Glutamatergic neuron (in vitro differentiated cells): ENCODE measurements at places on chromosomes 3 and 15. TPM values are rescaled to one million over a fixed set of nuclear protein-coding genes. Genes with fewer than 3 reads are reported as not detected.
A peak's percentile ranks its signal among the peaks of the same experiment; 100 is the strongest.

ROBO1 gene
- 505 TPM for total RNA-seq

IL17RE gene
- total RNA-seq, result 3.9 TPM

DNA sequence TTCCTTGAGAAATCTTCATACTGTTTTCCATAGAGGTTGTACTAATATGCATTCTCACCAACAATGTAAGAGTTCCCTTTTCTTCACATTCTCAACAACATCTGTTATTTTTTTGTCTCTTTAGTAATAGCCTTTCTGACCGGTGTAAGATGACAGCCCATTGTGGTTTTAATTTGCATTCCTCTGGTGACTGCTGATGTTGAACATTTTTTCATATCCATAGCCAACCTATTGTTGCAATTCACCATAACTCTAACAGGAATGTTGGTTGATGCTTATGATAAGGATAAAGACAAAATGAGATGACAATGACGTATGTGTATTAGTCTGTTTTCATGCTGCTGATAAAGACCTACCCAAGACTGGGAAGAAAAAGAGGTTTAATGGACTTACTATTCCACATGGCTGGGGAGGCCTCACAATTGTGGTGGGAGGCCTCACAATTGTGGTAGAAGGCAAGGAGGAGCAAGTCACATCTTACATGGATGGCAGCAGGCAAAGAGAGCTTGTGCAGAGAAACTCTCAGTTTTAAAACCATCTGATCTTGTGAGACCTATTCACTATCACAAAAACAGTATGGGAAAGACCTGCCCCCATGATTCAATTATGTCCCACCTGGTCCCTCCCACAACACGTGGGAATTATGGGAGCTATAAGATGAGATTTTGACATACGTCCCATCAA is 37.6 kb upstream of the RHCG start:
- DNase-seq, result no peak

ANKRD34C gene
- total RNA-seq, result not detected

DUOXA2 gene
- total RNA-seq, result not detected

- DNase-seq, result no peak
Measured at GRCh38 chr3:72178463-72179106, 393.6 kb upstream of the PROK2 start.

GRCh38 chr3:13013566-13013965 is 59.7 kb downstream of the IQSEC1 start:
- no peak for DNase-seq

- DNase-seq, result no peak
Measured at GRCh38 chr3:113648524-113648923, 47.9 kb downstream of the USF3 start.

- DNase-seq, result no peak
Measured at GRCh38 chr15:69994429-69995205, 103.1 kb downstream of the TLE3 start.

- DNase-seq, result peak; percentile 71
Measured at GRCh38 chr3:196323691-196324090, 5.7 kb upstream of the DYNLT2B start.

- no peak for DNase-seq
Measured at GRCh38 chr3:70010346-70010745, 10.8 kb downstream of the SAMMSON start.

TJP1 gene
- total RNA-seq, result 129 TPM

- DNase-seq, result no peak
Measured at GRCh38 chr3:45608885-45609284, 14.3 kb downstream of the LIMD1 start.

DNA sequence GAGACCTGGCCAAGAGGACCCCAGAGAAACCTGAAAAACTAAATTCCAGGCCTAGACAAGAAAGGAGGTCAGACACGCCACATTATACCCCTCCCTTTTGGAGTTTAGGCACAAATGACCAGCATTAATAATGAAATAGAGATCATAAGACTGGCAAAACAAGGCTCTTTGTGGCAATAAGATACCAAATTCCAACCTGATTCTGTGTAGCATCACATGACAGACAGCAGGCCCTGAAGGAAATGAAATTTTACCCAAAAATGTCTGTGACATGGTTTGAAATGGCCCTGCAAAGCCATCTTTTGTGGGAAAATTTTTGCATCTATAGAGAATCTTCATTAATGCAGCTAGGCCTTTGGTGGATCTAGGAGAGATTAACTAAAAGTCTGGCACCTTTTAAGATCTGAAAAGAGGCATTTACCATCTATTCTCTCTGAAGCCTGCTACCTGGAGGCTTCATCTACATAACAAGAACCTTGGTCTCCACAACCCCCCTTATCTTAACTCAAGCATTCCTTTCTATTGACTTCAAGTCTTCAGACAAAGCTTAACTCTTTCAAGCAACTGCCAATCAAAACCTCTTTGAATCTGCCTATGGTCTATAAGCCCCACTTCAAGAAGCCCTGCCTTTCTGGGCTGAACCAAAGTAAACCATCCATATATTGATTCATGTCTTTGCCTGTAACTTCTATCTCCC is 8.0 kb downstream of the FAM174B start:
- no peak for DNase-seq

DNA sequence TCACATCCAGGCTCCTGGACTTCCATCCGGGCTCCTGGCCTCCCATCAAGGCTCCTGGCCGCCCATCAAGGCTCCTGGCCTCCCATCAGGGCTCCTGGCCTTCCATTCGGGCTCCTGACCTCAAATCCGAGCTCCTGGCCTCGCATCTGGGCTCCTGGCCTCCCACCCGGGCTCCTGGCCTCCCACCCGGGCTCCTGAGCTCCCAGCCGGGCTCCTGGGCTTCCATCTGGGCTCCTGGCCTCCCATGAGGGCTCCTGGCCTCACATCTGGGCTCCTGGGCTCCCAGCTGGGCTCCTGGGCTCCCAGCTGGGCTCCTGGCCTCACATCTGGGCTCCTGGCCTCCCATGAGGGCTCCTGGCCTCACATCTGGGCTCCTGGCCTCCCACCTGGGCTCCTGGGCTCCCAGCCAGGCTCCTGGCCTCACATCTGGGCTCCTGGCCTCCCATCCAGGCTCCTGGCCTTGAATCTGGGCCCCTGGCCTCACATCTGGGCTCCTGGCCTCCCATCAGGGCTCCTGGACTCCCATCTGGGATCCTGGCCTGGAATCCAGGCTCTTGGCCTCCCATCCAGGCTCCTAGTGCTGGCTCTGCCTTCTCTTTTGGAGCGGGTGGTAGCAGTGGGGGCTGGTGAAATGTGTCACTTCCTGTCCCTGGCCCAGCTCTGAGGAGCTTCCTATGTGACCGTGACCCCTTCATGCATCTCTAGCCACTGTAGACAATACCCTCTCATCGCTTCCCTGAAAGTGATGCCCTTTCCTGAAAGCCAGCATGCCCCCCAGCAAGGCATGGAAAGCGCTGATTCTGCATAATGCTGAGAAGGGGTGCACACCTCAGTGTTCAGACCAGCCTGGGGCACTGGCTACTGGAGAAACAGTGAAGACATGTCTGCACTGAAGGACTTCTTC is 62.7 kb upstream of the BLM start:
- no peak for DNase-seq

DNA sequence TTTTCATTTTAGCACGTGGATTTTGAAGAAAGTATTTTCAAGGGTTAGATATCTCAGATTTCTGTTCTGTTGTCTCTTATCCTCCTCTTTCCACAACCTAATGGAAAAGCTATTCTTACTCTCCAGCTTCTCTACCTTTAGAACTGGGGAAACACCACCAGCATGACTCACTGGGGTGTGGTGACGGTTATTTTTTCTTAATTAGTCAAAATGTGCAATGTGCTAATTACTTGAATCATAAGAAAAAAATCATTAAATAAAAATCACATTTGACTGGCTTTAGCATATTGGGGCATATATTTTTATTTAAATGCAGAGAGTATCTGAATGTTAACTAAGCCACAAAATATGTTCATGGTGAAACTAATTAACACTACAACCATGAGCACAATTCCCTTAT is 570.7 kb upstream of the AGTR1 start:
- DNase-seq, result no peak

DNA sequence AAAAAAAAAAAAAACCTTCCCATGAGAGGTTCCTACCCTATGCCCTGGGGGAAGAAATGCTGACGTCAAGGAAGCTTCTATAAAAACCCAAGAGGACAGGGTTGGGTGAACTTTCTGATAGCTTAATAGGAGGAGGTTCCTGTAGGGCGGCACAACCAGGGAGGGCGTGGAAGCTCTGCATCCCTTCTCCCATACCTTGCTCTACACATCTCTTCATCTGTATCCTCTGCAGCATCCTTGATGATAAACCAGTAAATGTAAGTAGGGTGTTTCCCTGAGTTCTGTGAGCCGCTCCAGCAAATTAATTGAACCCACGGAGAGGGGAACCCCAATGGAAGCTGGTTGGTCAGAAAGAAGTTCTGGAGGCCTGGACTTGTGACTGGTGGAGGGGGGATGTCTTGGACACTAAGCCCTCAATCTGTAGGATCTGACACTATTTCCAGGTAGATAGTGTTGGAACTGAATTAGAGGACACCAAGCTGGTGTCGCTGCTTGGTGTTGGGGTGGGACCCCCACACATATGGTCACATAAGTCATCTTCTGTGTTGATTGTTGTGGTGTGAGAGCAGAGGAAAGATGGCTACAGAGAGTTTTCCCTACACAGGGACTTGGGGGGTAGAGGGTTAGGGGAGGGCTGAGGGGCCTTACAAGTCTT is 91.5 kb downstream of the ST6GAL1 start:
- DNase-seq, result no peak

TMCO5A gene
- total RNA-seq, result not detected

CLDN1 gene
- total RNA-seq, result not detected

- DNase-seq, result no peak
Measured at GRCh38 chr3:157077565-157077991, 82.4 kb downstream of the CCNL1 start.

DNA sequence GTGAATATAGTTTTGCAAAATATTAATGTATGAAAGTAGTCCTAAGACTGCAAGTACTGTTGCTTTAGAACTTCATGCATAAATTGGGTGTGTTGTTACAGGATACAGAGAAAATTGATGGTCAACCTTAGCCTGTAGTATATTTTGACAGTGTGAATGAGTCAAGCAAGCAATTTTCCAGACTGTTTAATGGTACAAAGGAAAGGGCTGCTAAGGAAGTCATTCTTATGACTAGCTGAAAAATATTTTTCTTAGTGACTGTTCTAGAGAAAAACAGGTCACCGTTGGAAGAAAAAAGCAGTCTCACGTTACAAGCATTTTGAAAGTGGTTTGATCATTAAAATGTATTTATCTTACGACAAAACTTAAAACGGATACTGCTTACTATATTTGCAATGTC is 49.2 kb downstream of the MBNL1 start:
- no peak for DNase-seq

DNA sequence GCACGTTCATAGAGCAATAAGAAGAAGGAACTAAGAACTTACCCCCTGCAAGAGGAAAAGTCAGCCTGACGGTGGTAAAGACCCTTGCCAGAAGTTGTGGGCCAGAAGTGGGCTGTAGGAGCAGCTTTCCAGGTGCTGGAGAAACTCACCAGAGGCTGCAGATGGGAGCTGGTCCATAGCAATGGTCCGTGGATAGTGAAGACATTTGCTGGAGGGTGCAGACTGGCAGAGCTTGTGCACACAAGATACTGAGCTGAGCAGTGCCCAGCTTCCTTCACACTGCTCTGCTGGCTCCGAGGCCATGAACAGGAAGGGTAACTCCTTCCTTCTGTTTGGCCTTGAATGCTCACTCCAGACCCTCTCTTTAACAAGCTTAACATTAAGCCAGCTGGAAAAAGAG is 149.8 kb upstream of the BNIP2 start:
- DNase-seq, result no peak

CHRM5 gene
- not detected for total RNA-seq

DNA sequence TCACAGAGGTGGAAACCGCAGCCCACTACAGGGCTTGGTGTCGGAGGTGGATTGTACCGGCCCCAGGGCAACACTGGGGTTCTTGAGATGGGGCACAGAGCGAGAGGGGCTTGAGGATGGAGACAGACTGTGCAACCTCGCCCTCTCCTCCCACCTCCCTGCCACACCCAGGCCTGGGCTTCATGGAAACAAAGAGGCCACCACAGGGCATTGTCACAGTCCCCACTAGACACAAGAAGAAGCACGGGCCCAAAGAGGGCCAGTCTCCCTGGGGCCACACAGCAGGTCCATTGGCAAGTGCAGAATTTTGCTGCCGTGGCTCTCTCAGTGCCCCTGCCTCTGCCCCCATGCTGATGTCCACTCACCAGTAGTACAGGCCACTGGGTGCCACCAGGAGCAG is 4.1 kb upstream of the CALML4 start:
- no peak for DNase-seq

FAM81A gene
- total RNA-seq, result not detected

WDR93 gene
- not detected for total RNA-seq

GRCh38 chr15:81315452-81316175 is 8.3 kb downstream of the STARD5 start:
- no peak for DNase-seq

CCR2 gene
- total RNA-seq, result not detected
